Fibroblast of skin of left biceps (primary cell): ENCODE measurements at places on chromosomes 2 and 18.

DNA sequence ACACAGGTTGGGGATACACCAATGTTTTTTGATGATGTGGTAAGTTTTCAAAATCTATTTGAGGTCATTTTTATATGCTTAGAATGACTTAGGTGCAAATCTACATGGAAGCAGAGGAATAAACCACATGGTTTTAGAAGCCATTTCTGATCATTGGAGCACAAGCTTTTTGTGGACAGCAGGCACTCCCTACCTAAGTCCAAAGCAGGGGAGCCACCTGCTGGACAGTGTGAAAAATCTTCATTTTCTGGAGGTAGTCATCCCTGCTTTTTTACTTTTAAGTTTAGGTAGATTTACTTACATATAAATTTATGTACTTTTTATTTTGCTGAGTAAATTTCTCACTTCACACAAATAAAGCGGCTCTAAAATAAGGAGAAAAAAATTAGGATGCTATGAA is 323.2 kb downstream of the PLCL1 start:
- peak; percentile 23 for DNase-seq

DNA sequence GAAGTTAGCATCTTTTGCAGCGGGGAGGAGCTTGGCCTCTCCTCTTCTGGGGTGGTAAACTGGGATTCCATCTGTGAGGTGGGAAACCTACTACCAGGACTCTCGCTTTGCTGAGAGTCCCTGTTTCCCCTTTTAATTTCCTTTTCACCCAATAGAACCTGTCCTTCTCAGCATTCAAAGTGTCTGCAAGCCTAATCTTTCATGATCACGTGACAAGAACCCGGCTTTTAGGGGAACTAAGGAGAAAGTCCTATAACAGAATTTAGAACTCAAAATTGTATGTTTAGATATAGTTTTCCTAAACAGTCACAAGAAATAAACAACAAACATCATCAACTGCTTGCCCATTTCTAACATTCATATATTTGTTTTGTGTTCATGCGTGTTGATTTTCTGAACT is 103.6 kb upstream of the CDH19 start:
- no peak for DNase-seq

DNA sequence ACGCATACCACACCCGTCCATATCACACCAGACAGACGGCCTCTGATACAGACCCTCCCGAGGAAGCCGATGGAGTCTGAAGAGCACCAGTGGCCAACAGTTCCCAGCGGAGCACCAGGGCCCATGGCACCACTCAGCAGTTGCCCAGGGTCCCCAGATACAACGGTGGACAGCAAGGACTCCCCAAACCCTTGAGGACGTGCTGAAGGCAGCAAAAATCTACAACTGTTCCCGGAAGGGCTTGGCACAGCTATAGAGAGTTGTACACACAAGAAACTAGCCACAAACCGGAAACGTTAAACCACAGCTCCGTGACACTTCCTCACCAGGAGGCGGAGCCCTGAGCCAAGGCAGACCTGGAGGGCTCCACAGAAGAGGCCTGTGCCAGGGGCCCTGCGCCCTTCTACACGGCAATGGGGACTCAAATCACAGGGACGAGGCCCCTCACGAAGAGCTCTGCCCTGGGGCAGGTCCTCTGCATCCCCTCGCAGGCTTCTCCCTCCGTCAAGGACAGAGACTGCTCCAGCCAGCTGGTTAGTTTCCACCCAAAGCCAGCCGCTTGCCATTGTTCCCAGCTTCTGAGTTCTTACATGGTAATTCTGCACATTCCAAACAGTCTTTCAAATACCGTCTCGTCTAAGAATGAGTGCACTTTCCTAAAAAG is 133.4 kb downstream of the HDAC4 start:
- DNase-seq: peak; percentile 63

DNA sequence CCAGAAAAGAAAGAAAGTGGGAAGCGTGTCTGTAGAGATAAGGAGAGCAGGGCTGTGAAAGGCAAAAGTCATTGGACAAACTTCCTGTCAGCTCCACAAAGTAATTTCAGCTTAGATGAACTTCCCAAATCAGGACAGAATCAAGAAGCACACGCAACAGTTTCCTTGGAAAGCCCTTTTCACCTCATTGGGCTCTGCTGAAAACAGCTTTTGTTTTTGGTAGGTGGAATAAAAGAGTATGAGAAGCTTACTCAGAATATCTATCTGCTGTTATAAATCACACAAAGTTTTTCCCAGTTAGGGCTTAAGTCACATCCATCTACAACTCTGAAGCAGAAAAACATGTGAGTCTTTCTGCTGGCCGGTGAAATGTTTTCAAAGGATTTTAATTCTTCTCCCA is 42.4 kb upstream of the EFEMP1 start:
- DNase-seq: no peak

DNA sequence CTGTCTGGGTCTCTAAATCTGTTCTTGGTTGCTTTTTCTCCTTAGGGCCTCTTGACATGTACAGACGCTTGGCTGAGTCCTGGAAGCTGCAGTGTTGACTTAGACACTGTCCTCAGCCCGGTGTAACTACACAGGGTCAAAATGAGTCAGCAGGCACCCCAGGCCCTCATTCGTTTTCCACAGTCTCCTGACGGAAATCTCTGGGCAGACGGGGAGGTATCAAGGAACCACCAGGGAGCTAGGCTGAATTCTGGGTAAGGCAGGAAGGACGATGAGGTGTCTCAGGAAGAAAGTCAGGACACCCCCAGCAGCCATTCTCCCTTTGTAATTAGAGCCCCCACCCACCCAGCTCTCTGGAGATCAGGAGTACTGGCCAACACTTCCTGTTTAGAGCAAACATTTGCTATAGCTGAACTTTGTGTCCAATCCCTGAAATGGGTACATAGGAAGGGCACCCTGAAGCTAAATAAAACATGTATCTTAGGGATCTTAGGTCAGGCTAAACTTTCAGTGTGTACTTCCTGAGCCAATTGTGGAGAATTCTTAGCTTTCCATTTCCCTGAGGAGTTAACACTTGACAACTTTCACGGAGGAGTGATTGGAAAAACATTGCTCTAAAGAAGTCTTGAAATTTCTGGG is 23.9 kb upstream of the EPAS1 start:
- DNase-seq: no peak

GRCh38 chr2:225030203-225030602 is 12.1 kb downstream of the DOCK10 start:
- DNase-seq: no peak

DNA sequence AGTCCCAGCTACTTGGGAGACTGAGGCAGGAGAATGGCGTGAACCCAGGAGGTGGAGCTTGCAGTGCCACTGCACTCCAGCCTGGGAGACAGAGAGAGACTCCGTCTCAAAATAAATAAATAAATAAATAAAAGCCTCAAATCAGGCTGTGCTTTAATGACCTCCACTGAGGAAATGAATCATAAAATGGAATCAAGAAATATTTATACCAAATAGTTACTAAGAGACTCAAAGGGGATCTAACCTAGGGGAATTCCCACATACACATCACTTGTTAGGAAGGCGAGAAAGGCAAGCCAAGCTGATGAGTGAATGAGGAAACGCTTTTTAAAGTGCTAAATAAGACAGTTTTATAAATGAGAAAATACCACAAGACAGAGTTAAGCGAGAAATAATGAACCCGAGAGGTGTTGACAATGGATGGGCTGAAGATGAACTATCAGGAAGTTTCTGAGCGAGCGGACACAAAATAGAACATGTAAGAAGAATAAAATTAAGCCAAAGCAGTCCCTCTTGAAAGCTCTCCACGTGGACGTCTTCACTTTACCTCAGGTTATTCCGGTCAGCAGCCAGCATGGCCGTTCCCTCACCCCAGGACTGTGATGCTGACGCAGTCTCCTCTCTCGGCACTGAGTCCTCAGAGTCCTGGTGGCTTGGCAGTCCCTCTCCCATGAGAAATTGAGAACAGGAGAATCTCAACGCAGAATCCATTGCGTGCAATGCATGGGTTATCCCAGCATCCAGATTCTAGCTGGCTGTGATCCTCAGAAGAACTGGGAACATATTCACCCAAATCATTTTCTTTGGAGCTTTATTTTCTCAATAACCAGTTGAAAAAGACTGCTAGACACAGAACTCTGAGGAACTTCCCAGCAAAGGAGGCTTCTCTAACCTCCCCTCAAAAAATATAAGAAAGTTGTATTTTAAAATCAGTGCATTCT is 22.3 kb downstream of the PXDN start:
- peak; percentile 87 for DNase-seq

GRCh38 chr2:207275779-207276178 is 110.0 kb upstream of the KLF7 start:
- DNase-seq: no peak

DNA sequence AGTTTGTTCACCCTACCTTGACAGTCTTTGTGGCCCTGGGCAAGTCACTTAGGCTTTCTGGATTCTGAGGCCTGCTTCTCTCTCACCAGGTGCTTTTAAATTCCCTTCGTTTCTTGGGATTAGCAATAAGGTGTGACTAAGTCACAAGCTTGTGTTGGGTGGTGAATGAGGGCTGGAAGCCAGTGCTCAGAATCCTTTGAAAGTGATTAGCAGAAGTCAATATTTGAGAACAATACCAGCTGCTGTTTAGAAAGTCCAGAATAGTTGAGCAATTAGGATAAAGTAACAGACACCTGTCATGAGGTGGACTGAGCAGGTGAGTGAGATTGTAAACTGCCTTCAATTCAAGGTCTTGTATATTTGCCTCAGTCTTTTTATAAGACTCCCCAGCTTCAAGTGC is 19.3 kb upstream of the MGAT5 start:
- no peak for DNase-seq

- peak; percentile 75 for DNase-seq
Observed at GRCh38 chr2:238425979-238426567, 654 bp upstream of the ASB1 start.

- no peak for DNase-seq
Observed at GRCh38 chr18:36450264-36450663, 152.8 kb downstream of the FHOD3 start.

DNA sequence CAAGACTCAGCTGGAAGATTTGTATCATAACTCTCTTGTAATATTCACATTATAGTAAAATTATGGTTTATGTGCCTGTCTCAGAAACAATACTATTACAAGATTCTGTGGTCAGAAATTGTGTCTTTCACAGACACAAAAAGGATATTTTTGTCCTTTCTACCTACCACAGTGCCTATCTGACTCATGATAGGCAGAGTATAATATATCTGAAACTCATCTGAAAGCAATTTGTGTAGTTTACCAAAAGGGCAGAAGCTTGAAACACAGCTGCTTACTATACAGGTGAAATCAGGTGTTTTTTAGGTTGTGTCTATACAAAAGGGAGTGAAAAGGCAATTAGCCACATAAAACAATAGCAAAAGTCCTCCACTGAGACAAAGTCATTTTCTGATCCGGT is 10.9 kb downstream of the TMEM200C start:
- DNase-seq: no peak

- DNase-seq: no peak
Observed at GRCh38 chr2:11678306-11678960, 8.4 kb upstream of the NTSR2 start.

DNA sequence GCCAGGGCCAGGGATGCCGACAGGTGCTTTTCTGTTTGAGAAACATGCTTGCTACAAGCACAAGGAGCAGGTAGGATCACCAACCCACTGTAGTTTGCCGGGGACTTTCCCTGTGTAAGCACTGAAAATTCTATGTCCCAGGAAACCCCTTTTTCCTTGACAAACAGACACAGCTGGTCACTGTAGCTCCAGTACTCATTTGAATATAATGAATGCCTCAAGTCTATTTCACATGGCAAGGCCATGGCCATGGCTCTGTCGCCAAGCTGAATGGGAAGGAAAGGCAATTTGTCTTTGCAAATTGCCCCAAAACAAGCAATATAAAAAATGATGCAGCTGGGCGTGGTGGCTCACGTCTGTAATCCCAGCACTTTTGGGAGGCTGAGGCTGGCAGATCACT is 49.6 kb upstream of the IGFBP2 start:
- DNase-seq: no peak

DNA sequence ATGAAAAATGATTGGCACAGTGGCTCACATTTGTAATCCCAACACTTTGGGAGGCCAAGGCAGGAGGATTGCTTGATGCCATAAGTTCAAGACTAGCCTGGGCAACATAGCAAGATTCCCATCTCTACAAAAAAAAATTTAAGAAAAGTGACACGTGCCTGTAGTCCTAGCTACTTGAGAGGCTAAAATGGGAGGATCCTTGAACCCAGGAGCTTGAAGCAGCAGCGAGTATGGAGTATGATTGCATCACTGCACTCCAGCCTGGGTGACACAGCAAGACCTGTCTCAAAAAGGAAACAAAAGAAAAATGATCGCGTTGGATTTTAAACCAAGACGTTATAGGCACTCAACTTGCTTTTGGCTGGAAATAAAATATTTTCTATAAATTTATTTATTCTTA is 37.8 kb upstream of the CREB1 start:
- DNase-seq: no peak

GRCh38 chr2:164456619-164457018 is 164.7 kb downstream of the GRB14 start:
- no peak for DNase-seq

- DNase-seq: no peak
Observed at GRCh38 chr18:52334307-52334706, 5.7 kb upstream of the DCC start.

- no peak for DNase-seq
Observed at GRCh38 chr2:229586012-229586411, 128.3 kb downstream of the DNER start.

GRCh38 chr2:52072949-52073348 is 1041.0 kb upstream of the NRXN1 start:
- no peak for DNase-seq

DNA sequence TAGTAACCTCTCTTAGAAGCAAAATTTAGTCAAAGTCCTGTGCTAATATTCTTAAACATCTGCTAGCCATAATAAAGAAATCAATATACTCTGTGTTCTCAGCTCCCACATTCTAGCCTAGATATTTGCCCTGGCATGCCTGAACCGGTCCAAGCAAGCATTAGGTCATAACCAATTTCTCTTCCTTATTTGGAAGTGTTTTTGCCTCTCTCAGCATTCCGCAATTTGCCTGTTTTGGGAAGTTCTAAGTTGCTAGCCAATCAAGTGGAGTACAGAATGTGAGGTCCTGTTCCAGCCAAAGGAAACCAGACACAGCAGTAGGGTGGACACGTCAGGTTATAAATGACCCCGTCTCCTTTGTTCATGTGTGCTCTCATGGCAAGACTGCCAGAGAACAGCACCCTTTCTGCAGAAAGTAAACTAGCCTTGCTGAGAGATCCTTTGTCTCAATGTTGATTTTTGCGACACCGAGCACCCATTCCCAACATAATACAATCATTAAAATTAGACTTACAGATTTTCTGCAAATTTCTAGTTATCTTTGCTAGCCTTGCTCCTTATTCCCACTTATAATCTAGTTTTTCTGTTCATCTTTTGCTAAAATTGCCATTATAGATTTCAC is 13.0 kb upstream of the SULT1C4 start:
- no peak for DNase-seq

GRCh38 chr18:12278741-12279682 is 24.9 kb downstream of the CIDEA start:
- DNase-seq: peak; percentile 92

DNA sequence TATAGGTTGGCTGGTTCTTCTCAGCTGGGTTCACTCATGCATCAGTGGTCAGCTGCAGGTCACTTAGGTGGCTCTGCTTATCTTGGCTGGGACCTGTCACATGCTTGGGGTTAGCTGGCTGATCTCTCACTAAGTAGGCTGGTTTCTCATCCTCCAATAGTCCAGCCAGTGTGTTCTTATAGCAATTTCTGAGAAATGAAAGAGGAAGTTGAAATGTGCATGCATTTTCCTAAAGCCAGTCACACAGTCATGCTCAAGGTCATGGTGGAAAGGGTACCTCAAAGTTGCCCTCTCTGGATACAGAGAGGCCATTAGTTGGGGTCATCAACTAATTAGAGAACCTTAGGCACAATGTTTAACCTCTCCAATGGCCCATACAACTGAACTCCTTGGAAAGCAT is 64.4 kb downstream of the KLHL29 start:
- DNase-seq: no peak
